ENCODE measurements at places on chromosomes 6 and 20.
A peak's percentile ranks its signal among the peaks of the same experiment; 100 is the strongest.

GRCh38 chr6:44020148-44020547 is 107.1 kb downstream of the MRPL14 start:
- no peak overlapping the region for H3K4me3 ChIP-seq
- no peak for DNase-seq
- H3K27ac ChIP-seq, result no peak overlapping the region
- H3K4me1 ChIP-seq, result peaks cover 3% of the 10 kb centered on the region
- no peaks in the 10 kb centered on the region for H3K27me3 ChIP-seq

- H3K4me1 ChIP-seq, result peaks cover 4% of the 10 kb centered on the region
- H3K27me3 ChIP-seq, result no peaks in the 10 kb centered on the region
- no peak for DNase-seq
- no peak overlapping the region for H3K4me3 ChIP-seq
- H3K27ac ChIP-seq, result no peak overlapping the region
Measured at GRCh38 chr6:156912431-156912830, 135.3 kb downstream of the ARID1B start.

DNA sequence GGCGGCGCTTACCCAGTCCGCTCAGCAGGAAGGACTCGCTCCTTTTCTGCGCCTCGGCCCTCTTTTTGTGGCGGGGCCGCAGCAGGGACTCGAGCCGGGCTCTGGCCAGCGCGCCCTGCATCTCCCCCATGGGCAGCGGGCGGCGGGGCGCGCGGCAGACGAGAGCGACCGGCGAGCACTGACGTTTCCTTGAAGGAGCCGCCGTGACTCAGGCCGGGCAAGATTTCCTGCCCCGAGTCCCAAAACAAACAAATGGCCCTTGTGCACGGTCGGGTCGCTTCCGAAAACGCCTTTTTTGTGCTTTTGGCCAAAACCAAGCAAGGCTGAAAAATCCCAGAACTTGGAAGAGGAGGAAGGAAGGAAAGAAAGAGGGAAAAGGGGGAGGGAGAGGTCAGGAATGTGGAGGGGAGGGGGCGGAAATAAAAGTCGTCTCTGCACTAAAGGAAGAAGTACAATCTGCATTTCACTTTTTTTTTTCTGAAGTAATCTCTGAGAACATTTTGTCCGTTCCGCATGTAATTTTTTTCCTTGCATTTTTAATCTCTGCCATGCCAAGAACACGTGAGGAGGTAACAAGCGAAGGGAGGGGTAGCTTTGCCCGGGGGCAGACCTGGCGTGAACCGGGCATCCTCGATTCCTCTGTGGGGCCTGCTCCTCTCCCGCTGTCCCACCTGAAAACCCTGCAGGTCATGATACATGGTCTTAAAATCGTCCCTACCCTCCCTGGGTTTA is 123.3 kb upstream of the SLC2A12 start:
- no peak for DNase-seq
- H3K27ac ChIP-seq, result no peak overlapping the region
- peaks cover 28% of the 10 kb centered on the region for H3K36me3 ChIP-seq
- H3K27me3 ChIP-seq, result no peaks in the 10 kb centered on the region
- peak overlapping the region; percentile 82 for H3K4me3 ChIP-seq
- no peaks in the 10 kb centered on the region for H3K4me1 ChIP-seq

DNA sequence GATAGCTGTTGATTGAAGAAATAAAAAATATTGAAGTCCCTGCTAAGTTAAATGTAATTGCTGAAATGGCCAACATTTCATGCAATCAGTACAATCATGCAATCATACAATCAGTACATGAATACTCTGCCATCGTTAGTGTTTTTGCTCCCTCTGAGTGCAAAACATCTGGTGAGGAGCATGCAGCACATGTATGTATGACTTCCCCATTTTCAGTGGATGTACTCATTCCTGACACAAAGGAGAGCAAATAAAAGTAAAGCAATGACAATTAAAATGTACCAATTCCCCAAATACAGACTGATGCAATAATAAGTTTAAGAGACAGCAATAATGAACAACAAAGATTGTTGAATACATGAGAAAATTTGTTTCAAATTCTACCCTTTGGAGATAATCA is 140.7 kb downstream of the PLCB1 start:
- DNase-seq, result no peak
- H3K4me3 ChIP-seq, result no peak overlapping the region
- no peaks in the 10 kb centered on the region for H3K4me1 ChIP-seq
- no peaks in the 10 kb centered on the region for H3K36me3 ChIP-seq

DNA sequence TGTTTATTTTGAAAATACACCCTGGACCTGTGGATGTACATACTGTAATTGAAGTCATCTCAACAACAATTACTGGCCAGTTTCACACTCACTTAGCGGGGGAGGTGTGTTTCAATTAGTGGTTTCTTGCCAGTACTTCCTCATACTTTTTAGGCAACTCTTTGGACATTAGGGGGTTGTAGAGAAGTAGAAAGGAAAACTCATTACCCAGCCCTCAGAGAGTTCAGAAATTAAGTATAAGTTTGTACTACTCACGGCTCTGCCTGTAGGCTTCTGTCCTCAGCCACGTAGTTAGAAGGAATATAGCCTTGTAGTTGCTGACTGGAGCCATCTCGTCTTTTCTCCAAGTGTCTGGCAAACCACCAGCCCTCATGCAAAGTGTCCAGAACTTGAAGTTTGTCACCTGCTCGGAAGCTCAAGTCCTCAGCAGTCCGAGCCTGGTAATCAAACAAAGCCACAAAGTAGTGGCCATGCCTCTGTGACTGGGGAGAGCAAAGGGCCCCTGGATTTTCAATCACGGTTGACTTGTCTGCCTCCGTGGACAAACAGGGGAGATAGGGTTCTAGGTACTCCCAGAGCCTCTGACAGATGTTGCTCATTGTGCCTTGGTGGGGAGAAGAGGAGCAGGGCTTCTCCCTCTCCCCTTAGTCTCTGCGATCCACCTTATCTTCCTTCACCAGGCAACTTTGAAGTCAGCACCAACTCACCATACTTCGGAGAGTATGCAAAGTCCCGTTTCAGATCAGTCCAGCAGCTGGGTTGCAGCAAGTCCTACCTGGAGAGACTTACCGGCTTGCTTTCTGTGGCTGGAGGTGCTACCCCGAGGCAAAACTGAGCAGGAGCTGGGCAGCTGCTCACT is 749 bp downstream of the FRK start:
- DNase-seq, result no peak
- H3K36me3 ChIP-seq, result no peaks in the 10 kb centered on the region
- H3K27me3 ChIP-seq, result no peaks in the 10 kb centered on the region
- no peak overlapping the region for H3K27ac ChIP-seq
- H3K4me3 ChIP-seq, result no peak overlapping the region
- H3K4me1 ChIP-seq, result no peaks in the 10 kb centered on the region

DNA sequence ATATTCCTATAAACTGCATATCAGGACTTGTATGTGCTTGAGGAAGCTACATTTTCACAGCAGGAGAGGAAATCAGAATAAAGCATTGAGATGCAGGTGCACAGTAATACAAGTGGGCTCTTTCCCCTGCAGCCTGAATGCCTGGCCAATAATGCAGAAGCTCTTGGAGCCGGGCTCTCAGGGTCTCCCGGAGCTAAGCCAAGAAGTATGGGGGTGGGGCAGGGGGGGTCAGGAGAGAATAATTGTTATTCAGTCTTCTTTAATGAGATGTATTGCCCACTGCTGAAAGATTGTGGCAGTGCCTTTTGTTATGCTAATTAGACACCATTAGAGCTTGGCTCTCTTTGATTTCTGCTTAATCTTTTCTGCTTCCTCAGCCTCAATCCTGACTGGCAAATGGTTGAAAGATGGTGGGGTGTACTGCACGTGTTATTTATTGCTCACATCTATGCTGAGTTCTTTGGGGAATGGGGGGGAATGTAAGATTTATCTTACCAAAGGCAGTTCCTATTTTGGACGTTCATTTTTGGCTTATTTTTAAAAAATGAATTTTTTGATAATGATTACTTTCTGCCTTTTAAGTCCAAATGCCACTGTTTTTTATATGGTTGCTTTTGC is 407.6 kb upstream of the SOX4 start:
- peak overlapping the region; percentile 46 for H3K4me3 ChIP-seq
- peaks cover 1% of the 10 kb centered on the region for H3K36me3 ChIP-seq
- DNase-seq, result peak; percentile 90
- H3K4me1 ChIP-seq, result peaks cover 11% of the 10 kb centered on the region
- no peak overlapping the region for H3K27ac ChIP-seq

- H3K27ac ChIP-seq, result no peak overlapping the region
- H3K4me1 ChIP-seq, result no peaks in the 10 kb centered on the region
- DNase-seq, result no peak
- H3K4me3 ChIP-seq, result peak overlapping the region; percentile 86
Measured at GRCh38 chr6:33571637-33572316, 8.3 kb downstream of the BAK1 start.

DNA sequence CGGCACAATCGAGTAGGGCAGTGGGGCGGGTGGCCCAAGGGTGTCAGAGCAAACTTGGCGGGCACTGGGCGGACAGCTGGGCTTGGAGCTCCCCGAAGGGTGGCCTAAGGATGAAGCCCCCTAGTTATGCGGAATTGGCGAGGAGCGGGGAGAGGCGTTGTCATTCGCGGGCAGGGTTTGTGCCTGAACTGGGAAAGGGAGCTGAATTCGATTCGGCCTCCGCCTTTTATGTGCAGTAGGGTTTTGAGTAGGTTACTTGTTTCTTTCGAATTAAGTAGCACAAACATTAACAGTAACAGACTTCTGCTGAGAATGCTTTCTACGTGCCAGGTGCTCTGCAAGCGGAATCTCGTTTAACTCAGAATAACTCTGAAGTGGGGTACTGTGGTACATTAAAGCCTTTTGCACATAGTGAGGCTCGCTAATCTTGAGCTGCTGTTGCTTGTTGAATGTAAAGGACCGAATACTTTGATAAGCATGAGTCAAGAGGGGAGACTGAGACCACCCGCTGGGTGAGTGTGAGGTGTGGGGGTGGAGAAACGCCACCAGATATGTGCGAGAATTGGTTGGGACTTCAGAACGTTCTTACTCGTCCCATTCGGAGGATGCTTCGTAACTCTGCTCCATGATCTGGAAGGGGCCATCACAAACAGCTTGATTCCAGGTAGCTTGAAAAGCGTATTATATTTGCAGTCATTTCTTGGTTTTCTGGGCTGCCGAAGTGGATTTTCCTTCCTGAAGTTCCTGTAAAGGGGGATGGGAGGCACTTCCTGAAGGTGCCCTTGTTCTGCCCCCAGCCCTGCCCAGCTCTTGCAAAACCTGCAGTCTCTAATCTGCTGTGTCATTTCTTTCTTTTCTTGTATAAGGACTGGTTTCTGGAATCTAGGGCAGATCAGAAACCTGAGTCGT is 833 bp downstream of the RAB5IF start:
- H3K4me1 ChIP-seq, result no peaks in the 10 kb centered on the region
- H3K27ac ChIP-seq, result no peak overlapping the region
- H3K4me3 ChIP-seq, result peak overlapping the region; percentile 99
- H3K27me3 ChIP-seq, result no peaks in the 10 kb centered on the region
- peaks cover 39% of the 10 kb centered on the region for H3K36me3 ChIP-seq
- no peak for DNase-seq

DNA sequence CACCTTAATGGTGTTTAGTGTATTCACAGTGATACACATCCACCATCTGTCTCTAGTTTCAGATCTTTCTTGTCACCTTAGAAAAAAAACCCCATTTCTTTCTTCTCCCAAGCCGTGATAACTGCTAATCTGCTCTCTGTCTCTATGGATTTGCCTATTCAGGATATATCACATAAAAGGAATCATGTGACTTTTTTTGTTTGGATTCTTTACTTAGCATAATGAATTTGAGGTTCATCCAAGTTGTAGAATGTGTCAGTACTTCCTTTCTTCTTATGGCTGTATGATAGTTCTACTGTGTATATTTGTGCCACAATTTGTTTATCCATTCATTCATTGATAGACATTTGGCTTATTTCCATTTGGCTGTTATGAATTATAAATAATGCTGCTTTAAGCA is 57.1 kb downstream of the ITCH start:
- DNase-seq, result no peak
- H3K36me3 ChIP-seq, result peaks cover 9% of the 10 kb centered on the region
- H3K4me1 ChIP-seq, result no peaks in the 10 kb centered on the region
- H3K27me3 ChIP-seq, result no peaks in the 10 kb centered on the region
- no peak overlapping the region for H3K4me3 ChIP-seq

GRCh38 chr6:74018825-74019224 is 322.8 kb downstream of the CD109 start:
- H3K4me1 ChIP-seq, result no peaks in the 10 kb centered on the region
- H3K4me3 ChIP-seq, result no peak overlapping the region
- DNase-seq, result no peak
- H3K27me3 ChIP-seq, result no peaks in the 10 kb centered on the region
- H3K27ac ChIP-seq, result no peak overlapping the region

DNA sequence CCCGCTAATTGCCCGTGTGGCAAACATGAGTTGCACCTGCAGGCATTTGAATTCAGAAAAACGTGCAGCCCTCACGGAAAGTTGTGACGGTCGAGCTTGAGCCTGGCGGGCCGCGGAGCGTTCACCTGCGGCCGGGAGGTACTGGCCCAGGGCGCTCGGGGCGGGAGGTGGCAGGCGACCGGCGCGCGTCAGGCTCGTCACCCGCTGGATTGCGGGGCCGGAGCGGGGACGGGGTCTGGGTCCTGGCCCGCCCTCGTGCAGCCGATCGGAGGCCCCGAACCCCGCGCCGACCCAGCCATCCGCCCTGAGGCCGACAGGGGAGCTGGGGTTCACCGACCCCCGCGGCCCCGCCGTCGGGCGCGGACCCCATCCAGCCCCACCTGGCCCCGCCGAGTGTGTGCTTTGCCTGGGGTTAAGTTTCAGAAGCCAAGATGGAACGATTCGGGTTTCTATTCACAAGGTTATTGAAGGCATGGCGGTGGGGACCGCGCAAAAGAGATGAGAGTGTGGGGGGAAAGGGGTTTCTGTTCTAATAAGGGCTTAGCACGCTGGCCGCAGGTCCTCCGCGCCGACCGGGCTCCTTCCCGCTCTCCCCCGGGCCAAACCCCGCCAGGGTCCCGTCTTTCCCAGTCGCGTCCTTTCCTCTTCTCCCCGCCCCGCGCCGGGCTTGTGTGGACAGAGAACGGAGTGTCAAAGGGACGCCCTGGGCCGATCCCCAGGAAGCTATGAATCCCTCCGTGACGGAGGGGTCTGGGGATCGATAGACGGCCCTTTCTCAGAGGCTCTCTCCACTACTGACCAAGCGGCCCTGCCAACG is 1.6 kb upstream of the HEY2 start:
- H3K36me3 ChIP-seq, result no peaks in the 10 kb centered on the region
- H3K27ac ChIP-seq, result no peak overlapping the region
- peak; percentile 58 for DNase-seq
- peaks cover 10% of the 10 kb centered on the region for H3K27me3 ChIP-seq
- peak overlapping the region; percentile 91 for H3K4me3 ChIP-seq

DNA sequence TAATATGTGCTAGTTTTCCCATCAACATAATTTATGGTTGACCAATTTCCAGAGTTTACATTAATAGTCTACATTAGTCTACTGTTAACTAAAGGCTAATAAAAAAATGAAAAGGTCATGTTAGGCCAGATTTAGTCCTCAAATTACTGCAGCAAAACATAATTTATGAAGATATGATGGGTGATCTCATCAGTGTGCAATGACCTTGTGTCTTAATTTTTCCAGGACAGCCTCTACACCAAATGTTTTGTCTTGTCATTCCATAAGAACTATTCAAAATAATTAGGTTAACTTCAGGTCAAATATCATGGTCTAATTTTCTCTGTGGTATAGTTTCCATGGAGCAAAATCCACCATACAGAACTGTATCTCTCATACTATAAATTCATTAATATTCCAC is 234.2 kb downstream of the COL12A1 start:
- H3K4me1 ChIP-seq, result no peaks in the 10 kb centered on the region
- no peak overlapping the region for H3K4me3 ChIP-seq
- H3K36me3 ChIP-seq, result no peaks in the 10 kb centered on the region

Data from H9 (cell line).